Activated T-helper 1 cell treated with anti-CD3 and anti-CD28 coated beads, Interleukin-12 subunit alpha, Interleukin-12 subunit beta, Interleukin-2, Interleukin-4 antibody, amounts not matched to agents 30 ng/mL and 10 ng/mL and 1 ng/mL, durations not matched to agents 14 hours and 24 hours and 36 hours (primary cell): ENCODE measurements at places on chromosomes 13 and 19. TPM values are rescaled to one million over a fixed set of nuclear protein-coding genes. Genes with fewer than 3 reads are reported as not detected.

Gene TUBGCP3
- 67.4 and 71.8 TPM in 2 replicates for total RNA-seq

Gene SNRPD2
- 757 and 760 TPM in 2 replicates for total RNA-seq

DNA sequence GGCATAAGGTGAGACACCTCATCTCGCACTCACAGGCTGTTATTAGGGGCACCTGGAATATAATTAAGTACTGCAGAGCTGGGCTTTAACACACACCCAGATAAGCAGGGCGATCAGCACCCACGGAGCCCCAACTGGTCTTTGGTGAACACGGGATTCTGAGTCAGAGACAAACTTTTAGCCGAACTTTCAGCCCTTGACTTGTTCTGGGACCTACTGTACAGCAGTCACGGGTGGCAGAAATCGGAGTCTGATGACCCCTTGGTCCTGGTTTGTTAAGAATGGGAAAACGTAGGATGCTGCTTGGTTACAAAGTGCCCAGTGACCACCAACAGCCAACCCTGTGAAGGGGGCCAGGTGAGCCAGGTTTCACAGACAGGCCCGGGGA, 9.0 kb downstream of the SH3GL1 start:
- no peak for DNase-seq

Gene ICAM4
- total RNA-seq, result 0.59 and 1.0 TPM in 2 replicates

Gene PCDH9
- 0.21 and 0.27 TPM in 2 replicates for total RNA-seq

DNA sequence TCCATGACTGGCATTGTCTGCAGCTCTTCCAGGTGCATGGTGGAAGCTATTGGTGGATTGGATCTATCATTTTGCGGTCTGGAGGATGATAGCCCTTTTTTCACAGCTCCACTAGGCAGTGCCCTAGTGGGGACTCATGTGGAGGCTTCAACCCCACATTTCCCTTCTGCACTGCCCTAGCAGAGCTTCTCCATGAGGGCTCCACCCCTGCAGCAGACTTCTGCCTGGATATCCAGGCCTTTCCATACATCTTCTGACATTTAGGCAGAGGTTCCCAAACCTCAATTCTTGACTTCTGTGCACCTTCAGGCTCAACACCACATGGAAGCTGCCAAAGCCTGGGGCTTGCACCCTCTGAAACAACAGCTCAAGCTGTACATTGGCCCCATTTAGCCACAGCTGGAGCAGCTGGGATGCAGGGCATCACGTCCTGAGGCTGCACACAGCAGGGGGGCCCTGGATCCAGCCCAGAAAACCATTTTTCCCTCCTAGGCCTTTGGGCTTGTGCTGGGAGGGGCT, 800.2 kb upstream of the MIR17HG start:
- DNase-seq, result no peak

Gene C19orf73
- total RNA-seq, result 2.6 and 2.9 TPM in 2 replicates

- no peak for DNase-seq
Measured at GRCh38 chr19:34678085-34678412, 571 bp downstream of the ZNF302 start.

- DNase-seq, result peak; percentile 52
Measured at GRCh38 chr19:5967994-5968430, 9.9 kb downstream of the RANBP3 start.
